Hippocampal formation (tissue), 2 donors: ENCODE measurements at places on chromosomes 1 and 21.

GRCh38 chr1:243568793-243569192 lies 281.2 kb downstream of the AKT3 start:
- DNase-seq: no peak

DNA sequence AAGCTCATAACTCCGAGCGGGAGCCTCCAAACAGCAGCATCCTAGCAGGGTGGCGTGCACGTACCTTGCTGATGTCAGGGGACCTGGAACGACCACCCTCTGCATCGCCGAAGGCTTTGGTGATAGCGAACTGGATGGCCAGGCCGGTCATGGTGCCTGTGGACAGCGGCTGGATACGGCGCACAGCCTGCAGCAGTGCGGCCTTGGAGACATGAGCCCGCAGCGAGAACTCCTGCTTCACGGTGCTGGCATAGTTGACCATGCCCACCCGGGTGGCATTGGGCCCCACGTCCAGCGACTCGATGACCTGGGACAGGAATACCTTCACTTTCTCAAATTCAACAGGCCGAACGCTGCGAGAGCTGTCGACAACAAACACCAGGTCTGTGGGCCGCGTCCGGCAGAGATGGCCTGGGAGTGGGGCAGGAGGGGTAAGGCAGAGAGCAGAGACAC lies 2.0 kb downstream of the MATN1 start:
- DNase-seq: no peak

GRCh38 chr1:37865348-37866120 lies 6.1 kb upstream of the MTF1 start:
- no peak for DNase-seq

DNA sequence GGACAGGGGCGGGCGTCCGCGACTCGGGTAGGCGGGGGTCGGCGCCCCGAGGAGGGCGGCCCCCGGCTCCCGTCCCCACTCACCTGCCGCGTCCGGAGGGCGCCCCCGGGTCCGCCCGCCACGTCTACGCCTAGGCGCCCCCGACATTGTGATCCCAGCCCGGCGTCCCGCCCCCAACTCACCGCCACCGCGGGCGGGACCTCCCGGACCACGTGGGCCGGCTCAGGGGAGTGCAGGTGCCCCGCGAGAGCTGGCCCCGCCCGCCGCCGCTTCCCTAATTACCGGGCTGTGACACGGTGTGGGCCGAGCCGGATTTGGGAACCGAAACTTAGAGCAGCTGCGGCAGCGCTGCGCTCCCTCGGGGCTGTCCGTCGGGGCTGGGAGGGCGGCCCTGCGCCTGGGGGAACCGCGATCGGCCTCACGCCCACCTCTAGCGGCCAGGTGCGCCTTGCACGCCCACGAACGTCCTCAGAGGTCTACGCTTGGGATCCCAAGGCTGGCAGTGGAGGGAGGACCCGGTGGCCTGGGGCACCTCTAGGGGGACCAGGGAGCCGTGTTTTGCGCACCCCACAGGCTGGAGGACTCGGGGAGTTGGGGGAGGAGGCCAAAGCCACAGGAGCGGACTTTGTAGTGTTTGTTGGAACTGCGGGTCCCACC lies 521 bp upstream of the NADK start:
- no peak for DNase-seq

- DNase-seq: no peak
Observed at GRCh38 chr1:182770232-182770631, 19.3 kb upstream of the NPL start.

- DNase-seq: no peak
Observed at GRCh38 chr1:145729196-145729595, 9.9 kb downstream of the CD160 start.

DNA sequence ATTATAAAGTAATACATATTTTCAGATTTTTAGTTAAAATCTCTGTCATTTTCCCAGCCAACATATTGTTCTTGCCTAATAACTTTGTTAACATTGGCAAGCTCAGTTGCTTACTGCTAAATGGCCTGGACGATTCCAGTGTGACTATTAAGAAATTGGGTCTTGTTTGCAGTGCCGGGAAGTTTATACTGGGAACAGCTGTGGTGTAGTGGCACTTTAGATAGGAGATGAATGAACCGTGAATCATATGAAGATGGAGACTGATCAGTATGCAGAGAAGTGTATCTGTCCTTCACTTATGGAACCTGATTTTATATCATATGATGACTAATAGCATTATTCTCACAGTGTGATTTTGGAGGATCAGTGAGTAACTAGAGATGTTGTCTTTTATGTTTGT lies 3.3 kb downstream of the CHRM3 start:
- DNase-seq: no peak

DNA sequence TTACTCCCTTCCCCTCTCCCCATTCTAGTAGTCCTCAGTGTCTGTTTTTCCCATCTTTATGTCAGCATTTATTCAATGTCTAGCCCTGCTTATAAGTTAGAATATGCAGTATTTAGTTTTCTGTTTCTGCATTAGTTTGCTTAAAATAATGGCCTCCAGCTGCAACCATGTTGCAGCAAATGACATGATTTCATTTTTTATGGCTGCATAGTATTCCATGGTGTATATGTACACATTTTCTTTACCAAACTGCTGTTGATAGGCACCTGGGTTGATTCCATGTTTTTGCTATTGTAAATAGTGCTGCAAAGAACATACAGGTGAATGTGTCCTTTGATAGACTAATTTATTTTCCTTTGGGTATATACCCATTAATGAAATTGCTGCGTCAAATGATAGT lies 267.7 kb downstream of the SRGAP2C start:
- no peak for DNase-seq

- no peak for DNase-seq
Observed at GRCh38 chr1:26029054-26029863, 7.7 kb downstream of the EXTL1 start.

DNA sequence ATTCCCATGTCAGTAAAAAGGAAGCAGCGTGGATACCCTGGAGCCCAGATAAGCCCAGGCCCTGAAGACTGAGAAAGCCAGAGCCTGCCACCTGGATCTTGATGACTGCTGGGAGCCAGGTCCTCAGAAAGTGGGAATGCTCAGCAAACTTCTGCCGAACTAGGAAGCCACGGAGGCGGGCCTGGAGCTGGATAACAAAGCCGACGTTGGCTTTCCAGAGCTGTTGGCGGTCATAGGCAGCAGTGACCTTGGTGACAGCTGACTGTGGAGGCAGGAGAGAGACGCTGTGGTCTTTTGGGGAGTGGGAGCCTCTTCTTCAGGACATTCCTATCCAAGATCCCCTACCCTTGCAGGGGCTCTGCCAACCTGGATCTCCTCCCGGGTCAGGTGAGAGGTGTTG lies 24.4 kb downstream of the IQGAP3 start:
- no peak for DNase-seq
